Right hindlimb (tissue), 1 donor: ENCODE measurements at places on chromosomes 7 and 10.

DNA sequence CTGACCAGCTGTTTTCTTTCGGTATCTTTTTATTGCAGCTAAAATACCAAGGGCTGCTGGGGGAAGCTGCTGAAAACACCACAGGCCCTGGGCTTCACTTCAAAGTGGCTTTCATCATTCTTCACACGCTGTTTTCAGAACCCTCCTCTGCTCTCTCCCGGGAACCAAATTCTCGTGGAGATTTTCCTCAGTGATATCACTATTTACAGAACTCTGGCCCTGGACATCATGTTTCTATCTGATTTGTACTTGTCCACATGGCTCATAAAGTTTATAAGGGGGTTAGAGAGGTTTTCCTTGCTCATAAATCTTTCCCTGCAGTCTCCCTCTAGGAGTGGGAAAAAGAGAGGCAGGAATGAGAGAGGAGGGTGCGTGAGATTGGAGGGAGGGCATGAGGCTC is 177.4 kb upstream of the NPVF start:
- DNase-seq = no peak

DNA sequence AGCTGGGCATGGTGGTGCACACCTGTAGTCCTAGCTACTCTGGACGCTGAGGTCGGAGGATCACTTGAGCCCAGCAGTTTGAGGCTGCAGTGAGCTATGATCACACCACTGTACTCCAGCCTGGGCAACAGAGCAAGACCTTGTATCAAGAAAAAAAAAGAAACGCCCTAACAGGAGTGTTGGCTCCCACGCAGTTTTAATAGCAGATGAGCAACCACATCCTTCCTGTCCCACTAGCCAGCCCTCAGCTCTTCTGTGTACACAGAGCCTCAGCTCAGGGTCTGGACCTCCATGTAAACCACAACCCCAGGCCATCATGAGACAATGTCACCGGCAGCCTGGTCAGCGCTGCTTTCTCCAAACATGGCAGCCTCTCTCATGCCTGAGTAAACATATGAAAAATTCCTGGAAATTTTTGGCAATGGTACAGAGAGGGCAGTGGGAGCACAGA is 108.2 kb downstream of the PIP4K2A start:
- no peak for DNase-seq

GRCh38 chr7:65989694-65990080 is 7.7 kb upstream of the GUSB start:
- DNase-seq = no peak

- DNase-seq = no peak
Observed at GRCh38 chr7:24024276-24025068, 259.5 kb upstream of the NPY start.

GRCh38 chr10:427761-428519 is 261.5 kb downstream of the DIP2C start:
- no peak for DNase-seq

DNA sequence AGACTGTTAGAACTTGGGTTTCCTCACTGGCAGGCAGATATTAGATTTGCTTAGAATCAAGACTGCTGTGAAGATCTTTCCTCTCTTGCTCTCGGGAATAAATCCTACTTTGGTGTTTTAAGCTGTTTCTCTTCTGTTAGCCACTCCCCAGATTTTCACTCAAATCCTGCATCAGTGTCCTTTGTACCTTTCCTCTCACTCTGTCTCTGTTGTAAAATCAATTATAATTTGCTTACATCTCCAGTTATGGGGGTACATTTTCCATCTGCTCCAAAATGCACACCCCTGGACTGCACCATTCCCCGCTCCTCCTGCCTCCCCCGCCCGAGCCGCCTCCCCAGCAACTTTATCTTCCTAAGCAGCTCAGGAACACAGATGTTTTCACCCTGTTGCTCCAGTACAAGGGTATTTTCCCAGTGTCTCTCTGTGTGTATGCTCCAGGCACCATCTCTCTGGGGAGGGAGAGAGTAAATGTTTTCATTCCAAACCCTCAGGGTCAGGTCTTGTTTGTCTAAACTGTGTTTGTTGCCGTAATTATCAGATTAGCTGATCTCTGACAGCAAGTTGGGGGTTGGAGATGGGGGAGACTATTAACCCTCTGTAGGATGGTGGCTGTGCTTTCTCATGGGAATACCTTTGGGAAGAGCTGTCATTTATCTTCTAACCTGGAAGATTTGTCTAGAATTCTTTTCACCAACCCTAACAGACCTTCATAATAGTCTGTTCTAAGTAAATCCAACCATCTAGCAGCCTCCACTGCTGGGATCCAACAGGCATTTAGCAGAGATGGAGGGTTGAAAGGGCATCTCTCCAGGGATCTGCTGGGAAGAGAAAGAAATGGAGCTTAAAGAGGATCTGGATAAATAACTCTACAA is 20.4 kb upstream of the GOT1 start:
- DNase-seq = no peak

- DNase-seq = no peak
Observed at GRCh38 chr7:115099906-115100305, 178.0 kb downstream of the MDFIC start.

- DNase-seq = no peak
Observed at GRCh38 chr7:34011696-34012095, 106.4 kb downstream of the BMPER start.

GRCh38 chr7:2096692-2097387 is 135.9 kb downstream of the MAD1L1 start:
- no peak for DNase-seq

- DNase-seq = peak; percentile 46
Observed at GRCh38 chr7:5420067-5420880, 3.4 kb downstream of the TNRC18 start.

DNA sequence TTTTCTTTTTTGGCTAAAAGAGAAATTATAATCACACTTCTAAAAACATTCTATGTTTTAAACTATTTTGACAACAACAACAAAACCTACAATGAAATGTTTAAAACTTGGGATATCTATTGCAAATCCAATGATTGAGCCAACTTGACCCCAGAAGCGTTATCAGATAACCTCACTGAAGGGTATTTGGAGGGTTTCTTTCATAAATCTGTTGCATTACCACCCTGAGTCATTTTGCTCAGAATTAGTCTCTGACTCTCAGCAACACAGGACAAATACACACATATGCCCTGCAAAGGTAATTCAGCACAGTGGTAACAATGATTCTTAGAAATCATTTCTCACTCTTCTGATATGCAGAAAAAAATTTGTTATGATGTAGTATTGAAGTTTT is 2.3 kb upstream of the COL1A2 start:
- DNase-seq = no peak

- no peak for DNase-seq
Observed at GRCh38 chr7:145394126-145394525, 558.3 kb upstream of the TPK1 start.

- no peak for DNase-seq
Observed at GRCh38 chr7:40546616-40547501, 412.1 kb downstream of the SUGCT start.

- DNase-seq = no peak
Observed at GRCh38 chr10:118800920-118801319, 46.1 kb upstream of the CACUL1 start.

GRCh38 chr7:117067340-117067739 is 114.0 kb downstream of the ST7 start:
- no peak for DNase-seq

GRCh38 chr10:7239312-7239985 is 171.4 kb downstream of the SFMBT2 start:
- no peak for DNase-seq

GRCh38 chr10:110912374-110912773 is 6.6 kb downstream of the BBIP1 start:
- DNase-seq = no peak

DNA sequence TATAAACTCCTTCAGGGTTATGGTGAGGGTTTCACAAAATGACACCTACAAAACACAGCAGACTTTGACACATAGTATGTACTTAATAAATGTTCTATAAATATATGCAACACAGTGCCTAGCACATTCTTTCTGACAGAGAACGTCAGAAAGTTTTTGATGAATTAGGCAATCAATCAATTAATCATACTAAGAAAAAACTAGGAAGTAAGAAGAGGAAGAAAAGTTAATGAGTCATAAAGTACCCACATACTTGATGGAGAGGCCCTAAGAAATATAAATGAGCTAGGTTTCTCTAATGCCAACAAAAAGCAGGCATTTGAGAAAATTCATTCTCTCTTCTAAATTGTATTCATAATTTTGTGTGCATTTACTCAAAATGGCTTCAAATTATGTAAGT is 192.7 kb upstream of the VWC2 start:
- no peak for DNase-seq

- DNase-seq = no peak
Observed at GRCh38 chr7:142017451-142017850, 21.8 kb downstream of the MGAM start.

GRCh38 chr7:39238234-39238869 is 260.6 kb downstream of the POU6F2 start:
- DNase-seq = no peak

- DNase-seq = no peak
Observed at GRCh38 chr7:78476851-78477405, 678.4 kb downstream of the PHTF2 start.

DNA sequence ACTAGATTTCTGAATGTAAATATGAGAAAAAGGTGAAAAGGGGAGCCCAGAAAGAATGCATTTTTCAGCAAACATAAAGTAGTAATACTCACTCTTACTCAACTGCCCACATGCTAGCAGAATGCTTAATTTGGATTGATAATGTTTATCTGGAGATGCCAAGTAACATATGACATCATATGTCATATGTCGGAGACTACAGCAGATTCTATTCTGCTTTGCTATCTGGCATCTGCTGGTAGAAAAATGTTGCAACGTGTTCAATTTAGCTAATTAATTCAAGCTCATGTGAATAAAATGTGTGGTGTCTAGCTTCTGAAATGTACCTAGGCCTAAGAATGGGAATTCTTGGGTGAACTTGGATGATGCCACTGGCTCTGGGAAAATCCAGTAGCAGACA is 4.5 kb downstream of the BBIP1 start:
- no peak for DNase-seq

DNA sequence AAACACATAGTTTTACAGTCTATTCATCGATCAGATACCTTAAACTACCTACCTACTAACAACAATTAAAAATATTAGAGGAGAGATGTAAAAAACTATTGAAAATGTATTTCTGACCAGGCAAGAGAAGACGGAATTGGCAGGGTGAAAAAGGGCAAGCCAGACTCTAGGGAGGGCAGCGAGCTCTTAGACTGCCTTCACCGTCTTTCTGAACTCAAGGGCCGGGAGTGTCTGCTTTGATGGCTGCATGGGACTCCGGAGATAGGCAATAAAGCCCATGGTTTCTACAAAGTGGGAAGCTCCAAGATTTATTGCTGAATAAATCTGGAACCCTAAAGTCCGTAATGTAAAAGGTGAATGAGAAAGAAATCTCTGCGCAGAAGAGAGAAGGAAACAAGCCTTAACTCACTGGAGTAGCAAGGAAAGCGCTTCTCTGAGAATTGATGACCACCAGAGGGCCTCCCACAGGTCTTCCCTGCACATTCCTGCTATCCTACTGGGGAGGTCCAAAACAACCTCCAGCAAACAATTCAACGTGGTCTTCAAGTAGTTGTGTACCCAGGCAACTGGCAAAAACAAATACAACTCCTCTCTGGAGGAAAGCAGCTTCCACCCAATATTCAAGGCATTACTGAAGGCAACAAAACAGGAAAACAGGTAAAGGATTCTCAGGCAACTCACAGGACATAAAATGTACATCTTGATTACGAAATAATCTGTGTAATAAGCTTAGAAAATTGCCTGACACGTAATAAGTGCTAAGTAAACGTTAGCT is 181.3 kb downstream of the SDK1 start:
- DNase-seq = peak; percentile 36

GRCh38 chr10:14820010-14820774 is 17.6 kb downstream of the CDNF start:
- DNase-seq = no peak

DNA sequence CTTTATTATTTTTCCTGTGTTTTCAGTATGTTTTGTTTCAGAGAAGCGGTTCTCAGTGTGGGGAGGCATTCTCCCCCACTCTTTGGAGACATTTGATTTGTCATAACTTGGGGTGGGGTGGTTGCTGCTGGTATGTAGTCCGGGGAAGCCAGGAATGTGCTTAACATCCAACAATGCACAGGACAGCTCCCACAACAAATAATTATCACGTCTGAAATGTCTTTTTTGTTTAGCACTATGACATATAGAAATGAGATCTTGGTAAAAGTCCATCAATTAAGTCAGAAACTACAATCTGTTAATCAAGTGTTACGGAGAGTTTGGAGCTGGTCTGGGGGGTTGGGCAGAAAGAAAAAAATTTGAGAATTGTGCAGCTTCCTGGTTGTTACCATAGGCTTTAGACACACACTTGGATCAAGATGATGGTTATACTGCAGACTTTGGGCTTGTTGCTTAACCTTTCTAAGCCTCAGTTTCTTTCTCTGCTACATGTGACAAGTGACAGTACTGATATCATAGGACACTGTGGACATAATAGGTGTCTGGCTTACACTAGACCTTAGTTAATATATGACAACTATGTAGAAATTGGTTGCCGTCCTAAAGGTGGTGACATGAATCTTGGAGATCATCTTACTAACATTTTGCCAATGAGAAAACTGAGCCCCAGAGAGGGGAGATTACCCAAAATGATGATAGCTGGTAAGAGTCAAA is 113.7 kb downstream of the LRMDA start:
- DNase-seq = no peak

DNA sequence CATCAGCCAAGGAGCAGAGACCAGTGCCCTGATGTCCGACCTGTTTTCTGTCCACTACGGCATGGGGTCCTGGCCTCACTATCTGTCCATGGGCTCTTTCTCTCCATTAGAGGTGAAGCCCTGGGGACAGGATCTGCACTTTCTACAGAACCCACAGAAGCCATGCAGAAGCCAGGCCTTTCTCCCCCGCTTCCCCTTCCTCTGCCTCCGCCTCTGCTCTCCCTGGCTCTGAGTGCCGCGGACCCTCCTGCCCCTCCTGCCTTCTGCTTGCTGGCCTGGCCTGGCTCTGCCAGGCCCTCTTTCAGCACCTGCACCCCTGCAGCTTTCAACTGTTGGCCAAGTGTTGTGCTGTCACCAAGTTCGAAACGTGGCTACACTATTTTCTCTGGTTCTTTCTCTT is 439.8 kb upstream of the ZMIZ1 start:
- no peak for DNase-seq

GRCh38 chr10:79938728-79939406 is 10.0 kb downstream of the SFTPD start:
- no peak for DNase-seq
